Activated CD8-positive, alpha-beta T cell treated with anti-CD3 and anti-CD28 coated beads, Interleukin-2, amount 10 ng/mL, durations not matched to agents 7 days and 5 days (primary cell): ENCODE measurements at places on chromosomes 3 and 15. TPM values are rescaled to one million over a fixed set of nuclear protein-coding genes. Genes with fewer than 3 reads are reported as not detected.
A peak's percentile ranks its signal among the peaks of the same experiment; 100 is the strongest.

Gene BFSP2
- total RNA-seq: 0.45 TPM

Gene FOXB1
- 0.50 TPM for total RNA-seq

Gene BBS4
- 11.6 TPM for total RNA-seq

Gene SLC22A14
- not detected for total RNA-seq

Gene LAMB2
- total RNA-seq: not detected

Gene RTP1
- not detected for total RNA-seq

Gene NEK11
- 0.58 TPM for total RNA-seq

Gene P2RY13
- not detected for total RNA-seq

DNA sequence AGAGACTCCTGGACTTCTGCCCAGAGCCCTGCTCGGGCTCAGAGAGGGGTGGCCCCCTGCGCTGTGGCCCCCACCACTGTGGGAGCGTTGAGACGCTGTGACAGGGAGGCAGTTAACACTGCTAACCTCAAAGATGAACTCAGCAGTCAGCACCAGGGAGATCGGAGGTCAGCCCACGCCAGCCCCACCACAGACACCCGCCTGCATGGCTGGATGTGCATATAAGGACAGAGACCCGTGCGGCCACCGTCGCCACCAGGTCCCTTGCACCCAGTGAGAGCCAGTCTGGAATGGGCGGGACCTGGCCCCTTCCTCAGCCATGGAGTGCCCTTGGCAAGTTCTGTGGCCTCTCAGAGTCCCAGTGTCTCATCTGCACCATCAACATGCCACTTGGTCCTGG is 48.5 kb upstream of the FURIN start:
- no peak overlapping the region for H3K4me3 ChIP-seq
- peak overlapping the region; percentile 75 for H3K27ac ChIP-seq
- DNase-seq: no peak
- peaks cover 70% of the 10 kb centered on the region for H3K4me1 ChIP-seq
- H3K27me3 ChIP-seq: no peaks in the 10 kb centered on the region

DNA sequence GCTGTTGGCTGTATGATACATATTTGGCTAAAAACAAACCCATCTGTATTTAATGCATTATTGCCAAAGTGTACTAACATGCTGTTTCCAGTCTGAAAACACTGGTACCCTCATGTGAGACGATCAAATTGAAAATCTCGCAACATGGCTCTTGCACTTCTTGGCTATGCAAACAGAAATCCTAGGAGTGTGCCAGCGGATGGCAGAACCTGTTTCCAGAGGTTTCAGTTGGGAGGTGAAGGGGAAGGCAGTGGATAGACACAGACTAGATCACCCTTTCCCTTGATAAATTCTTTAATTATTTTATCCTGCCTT is 350.3 kb downstream of the TUSC7 start:
- no peak for DNase-seq
- no peaks in the 10 kb centered on the region for H3K36me3 ChIP-seq
- no peak overlapping the region for H3K4me3 ChIP-seq
- H3K4me1 ChIP-seq: no peaks in the 10 kb centered on the region
- no peaks in the 10 kb centered on the region for H3K27me3 ChIP-seq

GRCh38 chr15:92268900-92269299 is 124.8 kb upstream of the ST8SIA2 start:
- no peaks in the 10 kb centered on the region for H3K36me3 ChIP-seq
- DNase-seq: no peak
- H3K27me3 ChIP-seq: peaks cover 6% of the 10 kb centered on the region
- H3K4me1 ChIP-seq: no peaks in the 10 kb centered on the region
- H3K4me3 ChIP-seq: no peak overlapping the region
- H3K27ac ChIP-seq: no peak overlapping the region

GRCh38 chr3:105254154-105254553 is 112.6 kb upstream of the ALCAM start:
- no peak for DNase-seq
- H3K27ac ChIP-seq: no peak overlapping the region
- H3K4me3 ChIP-seq: no peak overlapping the region
- no peaks in the 10 kb centered on the region for H3K27me3 ChIP-seq

DNA sequence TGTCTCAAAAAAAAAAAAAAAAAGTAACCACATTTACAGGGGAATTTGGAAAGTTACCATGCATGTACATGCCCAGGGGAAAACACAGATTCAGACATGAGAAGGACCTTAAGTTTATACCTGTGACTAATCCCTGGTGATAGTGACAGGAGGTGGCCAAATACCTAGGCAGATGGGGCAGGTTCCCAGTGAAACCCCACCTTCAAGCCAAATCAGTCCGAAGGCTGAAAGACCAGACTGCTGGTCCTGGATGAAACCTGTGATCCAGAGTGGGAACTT is 15.8 kb downstream of the SPCS1 start:
- peaks cover 14% of the 10 kb centered on the region for H3K36me3 ChIP-seq
- no peak overlapping the region for H3K4me3 ChIP-seq
- no peak for DNase-seq
- peaks cover 27% of the 10 kb centered on the region for H3K4me1 ChIP-seq
- peak overlapping the region; percentile 75 for H3K27ac ChIP-seq
- H3K27me3 ChIP-seq: no peaks in the 10 kb centered on the region

GRCh38 chr3:129474984-129475804 is 35.2 kb downstream of the IFT122 start:
- H3K4me3 ChIP-seq: no peak overlapping the region
- no peaks in the 10 kb centered on the region for H3K4me1 ChIP-seq
- no peak overlapping the region for H3K27ac ChIP-seq
- DNase-seq: no peak
- no peaks in the 10 kb centered on the region for H3K27me3 ChIP-seq

GRCh38 chr15:99369196-99369595 is 117.9 kb downstream of the LRRC28 start:
- DNase-seq: no peak
- H3K27me3 ChIP-seq: no peaks in the 10 kb centered on the region

GRCh38 chr15:67198157-67198754 is 56.2 kb downstream of the AAGAB start:
- H3K36me3 ChIP-seq: peaks cover 74% of the 10 kb centered on the region
- H3K27me3 ChIP-seq: no peaks in the 10 kb centered on the region
- no peak overlapping the region for H3K4me3 ChIP-seq
- DNase-seq: no peak
- H3K4me1 ChIP-seq: peaks cover 13% of the 10 kb centered on the region

DNA sequence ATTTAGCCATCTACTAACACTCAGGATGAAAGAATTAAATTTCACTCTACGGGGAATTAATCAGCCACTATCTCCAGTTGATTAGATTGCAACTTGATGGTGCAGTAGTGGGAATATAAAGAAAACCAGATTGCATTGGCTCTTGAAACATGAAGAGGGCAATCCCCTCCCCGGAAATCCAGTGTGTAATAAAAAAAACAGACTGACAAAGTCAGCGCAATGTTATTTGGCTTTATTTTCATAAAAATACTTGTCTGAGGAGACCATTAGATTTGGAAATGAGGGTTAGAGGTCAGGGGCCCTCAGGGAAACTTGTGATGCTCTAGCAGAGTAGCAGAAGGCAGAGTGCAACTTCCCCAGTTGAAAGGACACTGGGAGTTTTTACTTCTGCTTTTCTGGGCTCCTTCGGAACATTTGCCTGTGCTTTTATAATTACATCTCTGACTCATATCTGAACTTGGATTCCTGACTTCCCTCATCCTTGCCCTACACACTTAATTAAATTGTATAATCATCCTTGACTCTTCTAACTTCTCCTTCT is 326.8 kb downstream of the TUSC7 start:
- no peaks in the 10 kb centered on the region for H3K4me1 ChIP-seq
- no peak for DNase-seq
- H3K27ac ChIP-seq: no peak overlapping the region
- no peaks in the 10 kb centered on the region for H3K27me3 ChIP-seq

DNA sequence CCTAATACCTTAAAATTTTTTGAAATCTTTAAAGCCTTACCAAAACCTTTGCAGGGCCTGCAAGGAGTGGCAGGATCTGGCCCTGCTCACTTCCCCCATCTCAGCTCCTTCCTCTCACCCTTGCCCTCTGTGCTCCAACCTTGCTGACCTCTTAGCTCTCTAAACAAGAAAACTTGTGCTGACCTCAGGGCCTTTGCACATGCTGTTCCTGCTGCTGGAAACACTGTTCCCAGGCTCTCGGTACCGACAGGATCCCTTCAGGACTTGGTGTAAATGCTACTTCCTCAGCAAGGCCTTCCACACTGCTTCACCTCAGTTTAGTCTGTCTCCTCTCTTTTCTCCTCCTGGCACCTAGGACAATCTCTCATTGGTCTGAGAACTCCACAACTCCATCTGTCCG is 155.4 kb upstream of the IQSEC1 start:
- no peak overlapping the region for H3K4me3 ChIP-seq
- peaks cover 11% of the 10 kb centered on the region for H3K4me1 ChIP-seq
- H3K27me3 ChIP-seq: peaks cover 21% of the 10 kb centered on the region
- DNase-seq: no peak
- no peak overlapping the region for H3K27ac ChIP-seq
- no peaks in the 10 kb centered on the region for H3K36me3 ChIP-seq

GRCh38 chr3:100605358-100605757 is 4.0 kb upstream of the ADGRG7 start:
- DNase-seq: no peak
- no peak overlapping the region for H3K4me3 ChIP-seq
- no peak overlapping the region for H3K27ac ChIP-seq
- peaks cover 47% of the 10 kb centered on the region for H3K4me1 ChIP-seq
- no peaks in the 10 kb centered on the region for H3K36me3 ChIP-seq

DNA sequence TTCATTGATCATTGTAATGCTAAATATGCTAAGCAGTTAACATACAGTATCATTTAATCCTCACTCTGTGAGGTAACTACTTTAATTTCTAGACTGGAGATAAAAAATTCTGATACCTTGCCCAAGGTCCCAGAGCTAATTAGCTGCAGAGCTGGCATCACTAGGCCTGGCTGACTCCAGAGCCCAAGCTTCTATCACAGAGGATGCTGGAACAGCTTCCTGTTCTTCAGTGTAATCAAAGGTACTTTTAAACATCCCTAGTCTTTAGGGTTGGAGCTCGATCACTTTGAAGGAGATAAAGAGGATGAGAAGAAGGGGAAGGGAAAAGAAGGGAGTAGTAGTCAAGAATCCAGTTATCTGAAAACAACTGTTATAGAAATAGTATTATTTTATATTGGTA is 37.1 kb upstream of the BOC start:
- H3K4me3 ChIP-seq: no peak overlapping the region
- H3K27me3 ChIP-seq: peaks cover 3% of the 10 kb centered on the region
- H3K4me1 ChIP-seq: no peaks in the 10 kb centered on the region

DNA sequence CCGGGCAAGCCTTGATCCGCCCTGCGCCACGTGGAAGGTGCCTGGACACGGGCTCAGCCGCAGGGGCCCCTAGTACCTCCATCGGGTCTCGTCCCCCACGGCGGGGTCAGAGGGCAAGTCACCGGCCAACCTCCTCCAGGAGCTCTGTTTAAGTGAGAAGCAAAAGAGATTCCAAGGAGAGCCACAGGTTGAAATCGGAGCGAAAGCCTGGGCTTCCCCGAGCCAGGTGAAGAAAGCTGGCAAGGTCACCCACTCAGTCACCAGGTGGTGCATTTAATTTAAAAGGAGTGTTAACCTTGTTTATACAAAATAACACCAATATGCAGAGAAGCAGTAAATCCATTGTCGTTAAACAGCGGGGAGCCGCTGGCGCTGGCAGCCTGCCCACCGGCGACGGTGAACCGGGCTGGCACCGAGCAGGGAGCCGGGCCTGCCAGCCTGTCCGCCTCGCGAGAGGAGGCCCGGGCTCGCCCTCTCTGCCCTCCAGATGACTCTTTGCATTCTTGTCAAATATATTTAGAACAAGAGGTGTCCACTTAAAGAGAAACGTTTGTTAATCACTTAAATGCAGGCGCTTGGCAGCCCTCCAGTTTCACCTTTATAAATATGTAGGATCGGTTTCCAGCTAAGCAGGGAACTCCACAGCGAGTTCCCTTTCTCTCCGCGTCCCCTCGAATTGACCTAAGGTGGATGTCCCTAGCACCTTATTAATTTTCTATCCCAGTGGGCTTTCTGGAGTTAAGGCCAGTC is 277.3 kb upstream of the NR2F2 start:
- no peak for DNase-seq
- no peaks in the 10 kb centered on the region for H3K36me3 ChIP-seq
- peaks cover 5% of the 10 kb centered on the region for H3K4me1 ChIP-seq
- H3K27me3 ChIP-seq: peaks cover 37% of the 10 kb centered on the region

- H3K4me3 ChIP-seq: no peak overlapping the region
- DNase-seq: no peak
- no peak overlapping the region for H3K27ac ChIP-seq
- no peaks in the 10 kb centered on the region for H3K4me1 ChIP-seq
- H3K27me3 ChIP-seq: no peaks in the 10 kb centered on the region
These were observed 255.8 kb upstream of the CDIN1 start for GRCh38 chr15:36323615-36324014.

DNA sequence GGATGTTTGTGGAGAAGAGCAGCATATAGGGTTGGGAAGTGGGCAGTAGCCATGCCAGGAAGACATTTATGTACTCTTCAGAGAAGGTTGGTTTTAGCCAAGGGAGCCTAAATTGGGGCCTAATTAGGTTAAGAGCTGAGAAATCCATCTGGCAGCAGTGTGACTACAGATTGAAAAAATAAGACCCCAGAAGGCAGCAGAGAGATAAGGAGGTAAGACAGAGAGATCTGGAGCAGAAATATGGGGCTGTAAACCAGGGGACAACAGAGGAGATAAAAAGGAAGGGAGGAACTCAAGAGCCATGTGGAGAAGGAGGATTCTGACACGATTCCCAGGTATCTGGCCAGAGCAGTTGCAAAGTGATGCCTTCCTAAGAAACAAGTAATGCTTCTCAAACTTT is 23.3 kb downstream of the LYSMD2 start:
- H3K27me3 ChIP-seq: no peaks in the 10 kb centered on the region
- no peak for DNase-seq
- no peaks in the 10 kb centered on the region for H3K36me3 ChIP-seq
- H3K27ac ChIP-seq: no peak overlapping the region

DNA sequence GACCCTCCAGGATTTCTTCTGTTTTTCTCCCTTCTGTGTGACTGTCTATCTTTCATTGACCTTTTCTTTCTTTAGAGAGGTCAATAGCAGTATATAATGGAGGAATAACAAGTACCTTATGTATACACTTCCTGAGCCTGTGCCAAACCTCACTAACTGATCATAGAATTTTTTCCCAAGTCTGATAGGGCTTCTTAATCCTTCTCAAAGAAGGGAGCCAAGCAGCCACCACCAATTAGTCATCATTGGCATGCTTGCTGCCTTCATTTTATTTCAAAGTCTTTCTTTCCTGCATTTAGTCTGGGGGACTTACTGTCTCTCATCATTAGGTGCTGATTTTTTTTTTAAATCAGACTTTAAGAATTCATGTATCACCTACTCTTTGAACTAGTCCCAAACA is 327.0 kb downstream of the FEZF2 start:
- no peaks in the 10 kb centered on the region for H3K27me3 ChIP-seq
- no peak for DNase-seq
- H3K4me3 ChIP-seq: no peak overlapping the region
- H3K4me1 ChIP-seq: no peaks in the 10 kb centered on the region
- H3K36me3 ChIP-seq: no peaks in the 10 kb centered on the region
- H3K27ac ChIP-seq: no peak overlapping the region

DNA sequence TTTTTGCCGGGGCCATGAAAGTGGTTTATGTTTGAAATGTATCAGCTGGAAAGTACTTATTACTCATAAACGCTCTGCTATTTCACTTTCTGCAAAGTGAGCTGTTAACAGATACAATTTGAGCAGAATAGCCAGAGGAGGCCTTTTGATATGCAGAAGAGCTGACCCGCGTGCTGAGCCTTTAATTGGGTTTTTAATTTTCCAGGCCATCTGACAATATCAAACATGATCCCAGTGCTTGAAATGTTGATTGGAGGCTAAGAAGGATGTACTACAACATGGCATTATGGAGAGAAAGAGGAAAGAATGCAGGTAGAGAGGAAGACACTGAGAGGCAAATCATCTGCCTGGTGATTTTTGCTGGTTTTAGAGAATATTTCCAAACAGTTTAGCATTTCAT is 261.3 kb upstream of the MEIS2 start:
- no peak overlapping the region for H3K27ac ChIP-seq
- no peak overlapping the region for H3K4me3 ChIP-seq
- H3K4me1 ChIP-seq: no peaks in the 10 kb centered on the region
- no peak for DNase-seq
- no peaks in the 10 kb centered on the region for H3K27me3 ChIP-seq
